NCI-H1092 treated with DMSO at 0.1 percent for 48 hours (cell line): ENCODE measurements at places on chromosomes 5 and 9.

DNA sequence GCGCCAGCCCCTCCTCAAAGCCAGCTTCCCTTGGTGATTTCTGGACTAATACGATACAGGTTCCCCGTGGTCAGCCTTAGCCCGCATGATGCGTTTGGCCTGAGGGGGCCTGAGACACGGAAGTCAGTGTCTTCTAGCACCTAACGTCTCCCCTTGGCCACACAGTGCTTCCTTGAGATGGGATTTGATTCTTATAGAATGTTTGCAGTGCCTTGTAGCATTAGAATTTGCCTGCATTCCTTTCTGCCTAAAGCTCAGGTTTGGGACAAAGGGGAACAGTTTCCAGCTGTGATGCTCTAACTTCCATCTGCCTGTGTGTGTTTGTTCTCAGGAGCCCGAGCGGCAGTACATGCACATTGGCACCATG is 34.4 kb downstream of the CFAP90 start:
- no peak for DNase-seq

GRCh38 chr5:110477911-110478310 is 248.6 kb downstream of the TMEM232 start:
- no peak for DNase-seq

DNA sequence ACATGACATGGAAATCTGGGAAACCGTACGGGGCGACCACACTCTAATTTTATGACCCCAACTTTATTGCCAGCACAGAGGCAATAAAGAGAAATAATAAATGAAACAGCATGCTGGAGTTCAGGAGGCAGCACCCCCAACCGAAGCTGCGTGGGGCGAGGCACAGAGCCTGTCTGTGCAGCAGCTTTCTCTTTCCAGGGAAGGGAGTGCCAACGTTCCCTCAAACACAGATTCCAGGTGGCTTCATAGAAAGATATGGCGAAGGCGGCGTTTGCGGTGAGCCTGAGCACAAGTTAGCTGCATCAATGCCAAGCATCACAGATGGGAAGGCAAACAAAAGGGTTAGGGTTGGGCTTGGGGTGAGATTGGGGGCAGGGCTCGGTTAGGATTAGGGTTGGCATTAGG is 114.8 kb downstream of the HSD17B3 start:
- DNase-seq = no peak

GRCh38 chr5:91438871-91439270 is 55.8 kb upstream of the ARRDC3 start:
- DNase-seq = no peak

GRCh38 chr5:139147483-139148087 is 50.6 kb downstream of the SIL1 start:
- DNase-seq = peak; percentile 38

DNA sequence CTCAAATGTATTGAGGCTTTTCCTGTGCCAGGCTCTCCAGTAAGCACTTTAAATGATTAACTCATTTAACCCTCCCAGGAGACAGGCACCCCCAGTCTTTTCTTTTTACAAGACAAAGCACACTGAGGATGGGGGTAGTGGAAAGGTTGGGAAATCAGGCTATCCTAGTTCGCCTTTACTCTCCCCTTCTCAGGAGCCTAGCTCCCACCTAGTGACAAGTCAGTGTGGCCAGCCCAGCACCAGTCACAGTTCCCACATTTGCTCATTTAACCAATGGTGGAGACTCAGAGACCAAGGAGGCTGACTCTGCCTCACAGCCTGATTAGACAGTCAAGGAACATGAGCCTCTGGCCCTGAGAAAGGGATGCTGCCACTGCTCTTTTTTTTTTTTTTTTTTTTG is 3.5 kb downstream of the ALDH7A1 start:
- no peak for DNase-seq

DNA sequence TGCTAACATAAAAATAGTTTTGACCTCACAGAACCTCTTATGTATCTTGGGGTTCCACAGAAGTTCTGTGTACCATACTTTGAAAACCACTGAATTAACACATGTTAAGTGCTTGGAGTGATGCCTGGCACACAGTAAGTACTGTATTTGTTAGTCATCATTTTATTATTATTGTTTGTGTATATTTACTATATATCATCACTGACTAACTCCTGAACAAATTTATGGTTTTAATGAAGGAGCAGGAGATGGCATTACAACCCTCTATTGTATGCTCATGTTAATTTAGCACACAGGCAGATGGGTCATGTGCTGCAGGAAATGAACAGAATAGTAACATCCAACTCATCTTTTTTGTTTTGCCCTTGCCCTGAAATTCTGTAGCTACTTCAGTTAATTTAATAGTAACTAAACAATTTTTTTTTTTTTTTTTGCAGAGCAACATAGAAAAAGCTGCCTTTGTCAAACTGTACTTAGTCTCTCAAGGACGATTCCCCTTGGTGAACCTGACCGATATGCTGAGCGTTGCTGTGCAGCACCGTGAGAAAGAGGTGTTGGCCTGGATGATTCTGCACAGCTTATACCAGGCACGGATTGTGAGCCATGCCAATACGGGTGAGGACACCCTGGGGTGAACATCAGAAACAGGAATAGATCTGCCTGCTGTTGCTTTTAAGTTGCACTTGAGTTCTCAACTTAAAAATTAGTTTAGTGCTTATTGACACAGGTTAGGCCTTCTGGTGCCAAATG is 45.4 kb downstream of the HACD4 start:
- DNase-seq = no peak

DNA sequence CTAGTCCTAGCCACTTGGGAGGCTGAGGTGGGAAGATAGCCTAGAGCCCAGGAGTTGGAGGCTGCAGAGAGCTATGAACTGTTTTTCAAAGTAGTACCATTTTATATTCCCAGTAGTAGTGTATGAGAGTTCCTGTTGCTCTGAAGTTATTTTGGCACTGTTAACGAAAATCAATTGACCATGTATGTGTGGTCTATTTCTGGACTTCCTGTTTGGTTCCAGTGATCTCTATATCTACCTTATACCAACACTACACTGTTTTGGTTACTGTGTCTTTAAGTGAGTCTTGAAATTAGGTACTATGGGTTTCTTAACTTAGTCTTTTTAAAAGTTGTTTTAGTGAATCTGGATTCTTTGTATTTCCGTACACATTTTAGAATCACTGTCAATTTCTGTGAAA is 13.6 kb downstream of the SLF1 start:
- DNase-seq = no peak

DNA sequence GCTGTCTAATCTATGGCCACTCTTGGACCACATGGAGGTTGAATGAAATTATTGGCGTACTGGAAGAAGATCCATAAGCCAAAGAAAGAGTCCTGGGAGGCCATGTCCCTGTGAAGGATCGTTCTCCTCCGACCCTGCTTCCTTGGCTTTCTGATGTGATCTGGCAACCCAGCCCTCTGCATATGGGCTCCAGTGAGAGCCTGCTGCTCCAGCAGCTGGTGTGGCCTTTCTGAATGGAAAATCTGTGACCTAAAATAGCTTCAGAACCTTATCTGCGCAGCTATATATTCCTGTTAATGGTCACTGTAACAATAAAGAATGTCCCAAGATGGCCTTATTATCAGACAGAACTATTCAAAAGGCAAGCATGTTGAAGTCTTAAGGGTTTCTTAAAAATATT is 40.2 kb upstream of the PHF2 start:
- DNase-seq = no peak

DNA sequence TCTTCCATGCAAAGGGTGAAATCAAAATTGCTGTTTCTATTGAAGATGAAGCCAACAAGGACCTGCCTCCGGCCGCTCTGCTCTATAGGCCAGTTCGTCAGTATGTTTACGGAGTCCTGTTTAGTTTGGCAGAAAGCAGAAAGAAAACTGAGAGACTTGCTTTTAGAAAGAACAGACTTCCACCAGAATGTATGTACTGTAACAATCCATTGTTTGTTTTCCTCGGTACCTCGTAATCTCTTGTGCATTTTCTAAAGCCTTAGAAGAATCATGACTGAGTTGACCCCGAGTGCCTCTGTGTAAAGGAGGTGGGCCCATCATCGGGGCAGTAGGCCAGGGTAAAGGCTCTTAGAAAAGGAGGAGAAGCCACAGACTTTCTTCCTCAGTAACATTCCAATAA is 44.2 kb upstream of the PHF2 start:
- no peak for DNase-seq

- peak; percentile 27 for DNase-seq
These were observed 6.9 kb downstream of the ANXA6 start for GRCh38 chr5:151150471-151151262.

GRCh38 chr9:35599763-35600604 is 5.1 kb upstream of the TESK1 start:
- no peak for DNase-seq

DNA sequence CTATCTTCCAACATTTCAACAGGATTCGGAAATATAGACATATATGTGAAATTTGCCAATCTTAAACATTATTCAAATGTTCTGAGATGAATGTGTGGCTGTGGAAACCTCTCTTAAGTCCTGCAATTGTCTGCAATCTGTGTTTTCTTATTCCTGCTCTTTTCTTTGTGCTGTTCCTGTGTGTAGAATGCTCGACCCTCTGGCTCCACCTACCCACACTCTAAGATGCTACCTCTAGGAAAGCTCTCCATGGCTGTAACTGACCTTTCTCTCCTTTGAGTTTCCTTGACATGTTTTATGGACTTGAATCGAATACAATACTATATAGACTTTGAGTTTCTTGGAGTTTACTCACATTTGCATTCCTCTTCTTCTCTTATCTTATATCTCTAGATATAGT is 120.6 kb upstream of the ASTN2 start:
- DNase-seq = no peak

DNA sequence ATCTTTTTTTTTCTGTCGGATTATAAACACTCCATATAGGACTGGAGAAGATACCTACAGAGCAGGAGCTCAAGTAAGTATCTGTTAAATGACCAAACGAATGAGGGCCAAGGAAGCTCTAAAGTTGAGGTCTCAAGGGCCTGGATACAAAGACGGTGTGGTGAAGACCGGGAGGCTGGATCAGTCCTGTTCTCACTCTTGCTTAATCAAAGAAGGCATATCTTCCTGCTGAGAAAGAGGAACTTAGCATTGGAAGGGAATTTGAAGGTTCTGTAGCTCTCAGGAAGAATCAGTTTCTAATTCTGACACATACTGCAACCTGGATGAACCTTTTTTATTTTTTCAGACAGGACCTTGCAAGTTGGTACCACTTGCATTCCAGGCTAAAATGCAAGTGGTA is 28.3 kb upstream of the PAX5 start:
- no peak for DNase-seq

DNA sequence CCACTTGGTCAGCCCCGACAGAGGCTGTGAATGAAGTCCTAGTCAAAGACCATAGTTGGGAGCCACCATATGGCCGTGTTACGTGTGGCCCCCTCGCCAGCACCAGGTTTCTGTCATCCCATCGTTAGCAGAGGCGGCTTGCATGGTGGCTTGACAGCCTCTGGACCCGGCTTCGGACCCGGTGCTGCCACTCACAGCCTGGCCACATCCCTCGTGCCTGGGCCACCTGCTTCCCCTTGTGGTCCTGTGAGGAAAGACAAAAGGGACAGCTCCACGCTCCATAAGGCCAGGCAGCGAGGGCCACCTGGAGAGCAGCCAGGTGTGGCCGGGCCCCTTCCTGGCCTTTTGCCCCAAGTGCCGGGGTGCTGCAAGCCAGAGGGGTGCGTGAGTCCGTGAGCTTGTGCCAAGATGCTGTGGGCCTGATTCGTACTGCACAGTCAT is 6.2 kb downstream of the NKD2 start:
- DNase-seq = peak; percentile 4

DNA sequence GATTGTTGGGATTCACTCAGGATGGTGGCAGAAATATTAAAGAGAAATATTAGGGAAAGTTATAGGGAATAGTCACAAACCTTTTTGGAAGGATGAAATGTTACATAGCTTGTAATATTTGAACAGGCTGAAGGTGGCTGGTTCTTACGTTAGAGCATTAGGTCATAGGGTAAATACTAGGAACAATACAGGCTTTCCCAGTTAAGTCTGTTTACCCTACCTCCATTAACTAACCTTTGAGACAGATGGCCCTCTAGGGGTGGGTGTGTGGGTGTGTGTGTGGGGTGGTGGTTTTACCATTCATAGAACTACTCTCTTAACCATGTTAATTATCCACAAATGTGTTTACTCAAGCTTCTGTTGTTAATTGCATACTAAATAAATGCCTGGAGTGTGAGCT is 94.3 kb upstream of the STK32A start:
- DNase-seq = no peak

DNA sequence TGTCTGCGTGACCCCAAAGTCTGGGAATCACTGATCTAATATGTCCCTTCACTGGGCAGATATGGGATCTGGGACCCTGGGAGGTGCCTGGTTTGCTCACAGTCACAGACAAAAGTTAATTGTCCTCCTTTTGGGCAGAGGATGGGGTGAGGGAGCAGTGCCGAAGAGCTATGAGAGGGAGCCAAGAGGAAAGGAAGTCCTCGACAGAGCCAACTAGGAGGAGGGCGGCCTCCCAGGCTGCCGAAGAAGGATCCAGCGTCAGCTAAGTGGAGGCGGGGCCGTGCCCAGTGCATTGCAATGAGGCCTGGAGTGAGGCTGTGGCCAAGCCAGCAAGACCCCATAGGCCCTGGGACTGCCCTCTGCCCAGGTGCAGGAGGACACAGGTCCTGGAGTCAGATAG is 11.4 kb downstream of the AIF1L start:
- DNase-seq = no peak

DNA sequence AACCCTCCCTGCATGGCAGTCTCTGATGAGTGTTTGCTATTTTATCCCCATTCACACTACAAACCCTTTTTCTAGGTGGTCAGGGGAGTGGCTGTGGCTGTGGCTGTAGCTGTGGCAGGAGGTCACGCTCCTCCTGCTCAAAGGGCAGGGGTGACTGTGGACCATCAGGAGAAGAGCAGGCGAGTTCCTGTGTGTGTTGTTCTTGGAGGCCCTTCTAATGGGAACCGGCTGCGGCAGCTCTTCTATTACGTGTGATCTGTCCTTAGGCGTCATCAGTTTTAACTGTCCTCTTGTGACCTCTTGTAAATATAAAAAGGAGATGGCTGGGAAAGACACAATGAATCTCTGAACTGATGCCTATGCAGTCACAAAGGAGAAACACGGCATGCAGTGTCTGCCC is 65.1 kb downstream of the ANKH start:
- DNase-seq = no peak

DNA sequence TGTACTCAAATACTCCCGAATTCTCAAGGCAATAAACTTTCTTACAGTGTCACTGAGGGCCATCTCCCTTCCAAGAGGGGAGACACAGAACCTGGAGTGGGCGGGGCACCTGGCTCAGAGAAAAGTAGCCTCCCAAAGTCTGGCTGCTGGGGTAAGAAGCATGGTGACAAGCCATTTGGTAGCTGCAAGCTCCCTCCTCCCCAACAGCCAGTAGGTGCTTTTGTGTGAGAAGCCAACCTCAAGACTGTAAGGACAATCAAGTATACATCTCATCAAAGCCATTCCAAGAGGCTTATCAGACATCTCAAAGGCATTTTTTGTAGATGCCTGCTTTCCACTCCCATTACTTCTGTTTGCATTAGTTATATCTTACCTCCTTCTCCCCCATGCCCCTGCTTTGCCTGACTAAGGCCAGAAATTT is 1.4 kb downstream of the DAB2 start:
- DNase-seq = no peak

DNA sequence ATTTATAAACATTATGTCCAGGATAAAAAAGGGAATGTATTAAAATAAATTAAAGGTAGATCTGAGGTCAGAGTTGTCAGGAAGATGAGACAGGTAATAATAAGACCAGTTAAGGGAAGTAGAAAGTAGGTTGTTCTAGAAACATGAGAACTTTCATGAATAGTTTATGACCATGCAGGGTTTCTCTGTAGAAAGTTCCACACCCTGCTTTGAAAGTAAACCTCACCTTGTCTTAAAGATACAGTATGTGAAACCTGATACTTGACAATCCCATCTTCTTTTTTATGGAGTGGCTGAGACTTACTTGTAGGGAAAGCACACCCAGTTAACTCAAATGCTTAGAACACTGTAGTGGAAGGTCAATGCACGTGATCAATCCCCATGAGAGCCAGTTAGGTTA is 260.6 kb upstream of the ZNF462 start:
- DNase-seq = no peak
